Activated CD8-positive, alpha-beta memory T cell treated with anti-CD3 and anti-CD28 coated beads for 24 hours (primary cell): ENCODE measurements at places on chromosomes 12 and 14.

- no peak for DNase-seq
Observed at GRCh38 chr14:101790232-101790631, 28.7 kb downstream of the PPP2R5C start.

GRCh38 chr12:77500089-77500488 lies 330.6 kb upstream of the NAV3 start:
- DNase-seq = no peak

GRCh38 chr12:31371256-31371620 lies 45.3 kb upstream of the SINHCAF start:
- DNase-seq = no peak

DNA sequence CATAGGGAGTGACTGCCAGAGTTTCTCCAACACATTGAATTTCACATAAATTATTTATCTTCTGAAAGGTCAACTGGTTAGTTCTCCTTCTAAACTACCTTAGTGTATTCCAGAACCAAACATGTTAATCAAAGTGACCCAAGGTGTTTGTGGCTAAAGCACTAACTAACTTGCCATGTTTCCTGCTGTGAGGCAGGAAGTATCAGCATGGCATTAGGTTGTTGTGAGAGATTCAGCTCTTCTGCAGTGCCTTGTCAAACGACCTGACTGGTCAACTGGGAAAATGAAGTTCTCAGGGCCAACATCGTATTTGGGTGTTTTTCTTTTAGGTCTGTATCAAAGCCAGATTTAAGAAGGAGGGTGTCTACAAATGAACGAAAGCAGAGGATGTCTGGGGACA lies 448.1 kb downstream of the APAF1 start:
- no peak for DNase-seq

DNA sequence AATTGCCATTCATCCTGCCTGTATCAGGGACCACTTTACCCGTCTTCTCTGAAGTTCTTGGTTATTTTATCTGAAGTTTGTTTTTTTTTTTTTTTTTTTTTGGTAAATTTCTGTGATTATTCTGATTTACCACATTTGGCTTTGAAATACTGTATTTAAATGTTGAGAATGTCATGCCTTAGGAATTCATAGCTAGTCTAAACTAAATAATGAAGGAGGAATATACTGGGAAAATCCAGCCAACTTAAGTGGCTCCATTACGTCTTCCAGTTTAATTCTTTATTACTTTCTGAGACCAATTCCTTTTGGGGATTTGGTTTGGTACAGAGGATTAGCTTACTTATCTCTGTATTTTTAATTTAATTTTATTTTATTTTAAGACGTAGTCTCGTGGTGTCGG lies 60.3 kb upstream of the KCNMB4 start:
- no peak for DNase-seq

DNA sequence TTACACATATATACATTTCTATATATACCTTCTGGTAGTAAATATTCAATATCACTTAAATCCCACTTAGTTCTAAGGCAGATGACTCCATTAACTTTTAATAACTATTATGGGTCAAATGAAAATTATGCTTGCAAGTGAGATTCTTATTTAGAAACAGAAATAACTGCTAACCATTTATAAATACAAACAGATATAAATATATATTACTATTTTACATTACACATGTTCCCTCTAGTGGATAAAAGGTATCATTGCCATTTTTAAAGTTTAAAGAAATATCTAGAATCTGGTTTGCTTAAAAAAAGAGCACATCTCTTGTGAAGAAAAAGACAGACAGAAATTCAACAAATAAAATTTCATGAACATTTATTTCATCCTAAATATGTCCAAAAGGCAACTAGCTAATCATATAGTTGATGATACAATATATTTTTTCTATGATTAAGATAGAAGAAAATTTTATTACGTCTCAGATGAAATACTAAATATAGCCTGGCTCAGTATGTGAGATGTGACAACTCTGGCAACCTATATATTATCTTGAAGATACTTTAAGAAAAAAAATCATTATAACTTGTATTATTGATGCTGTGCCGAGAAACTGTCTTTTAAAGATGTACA lies 11.7 kb upstream of the RAD51AP1 start:
- no peak for DNase-seq

GRCh38 chr12:3520168-3520567 lies 29.2 kb downstream of the PRMT8 start:
- no peak for DNase-seq

DNA sequence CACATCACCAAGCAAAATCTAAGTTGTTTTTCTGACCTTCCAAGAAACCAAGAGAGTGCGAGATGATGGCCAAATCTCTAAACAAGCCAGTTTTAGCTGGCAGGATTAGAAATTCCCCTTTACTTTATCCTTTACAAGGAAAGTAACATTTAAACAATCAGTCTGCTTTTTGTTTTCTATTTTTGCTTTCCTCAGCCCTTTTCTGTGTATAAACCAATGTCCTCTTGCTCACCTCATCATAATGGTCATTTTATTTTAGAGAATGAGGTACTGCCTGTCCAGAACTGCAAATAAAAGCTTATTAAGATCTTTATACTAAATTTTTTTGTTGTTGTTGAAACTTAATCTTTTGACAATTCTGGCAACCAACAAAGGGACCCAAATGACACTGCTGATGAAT lies 442.4 kb upstream of the GARIN6 start:
- DNase-seq = no peak
